ENCODE measurements at places on chromosomes 5 and 9.

- no peak for DNase-seq
- no peak overlapping the region for H3K4me3 ChIP-seq
- peaks cover 51% of the 10 kb centered on the region for H3K4me1 ChIP-seq
- H3K36me3 ChIP-seq, result peaks cover 5% of the 10 kb centered on the region
Observed at GRCh38 chr5:138444774-138445546, 6.1 kb downstream of the REEP2 start.

DNA sequence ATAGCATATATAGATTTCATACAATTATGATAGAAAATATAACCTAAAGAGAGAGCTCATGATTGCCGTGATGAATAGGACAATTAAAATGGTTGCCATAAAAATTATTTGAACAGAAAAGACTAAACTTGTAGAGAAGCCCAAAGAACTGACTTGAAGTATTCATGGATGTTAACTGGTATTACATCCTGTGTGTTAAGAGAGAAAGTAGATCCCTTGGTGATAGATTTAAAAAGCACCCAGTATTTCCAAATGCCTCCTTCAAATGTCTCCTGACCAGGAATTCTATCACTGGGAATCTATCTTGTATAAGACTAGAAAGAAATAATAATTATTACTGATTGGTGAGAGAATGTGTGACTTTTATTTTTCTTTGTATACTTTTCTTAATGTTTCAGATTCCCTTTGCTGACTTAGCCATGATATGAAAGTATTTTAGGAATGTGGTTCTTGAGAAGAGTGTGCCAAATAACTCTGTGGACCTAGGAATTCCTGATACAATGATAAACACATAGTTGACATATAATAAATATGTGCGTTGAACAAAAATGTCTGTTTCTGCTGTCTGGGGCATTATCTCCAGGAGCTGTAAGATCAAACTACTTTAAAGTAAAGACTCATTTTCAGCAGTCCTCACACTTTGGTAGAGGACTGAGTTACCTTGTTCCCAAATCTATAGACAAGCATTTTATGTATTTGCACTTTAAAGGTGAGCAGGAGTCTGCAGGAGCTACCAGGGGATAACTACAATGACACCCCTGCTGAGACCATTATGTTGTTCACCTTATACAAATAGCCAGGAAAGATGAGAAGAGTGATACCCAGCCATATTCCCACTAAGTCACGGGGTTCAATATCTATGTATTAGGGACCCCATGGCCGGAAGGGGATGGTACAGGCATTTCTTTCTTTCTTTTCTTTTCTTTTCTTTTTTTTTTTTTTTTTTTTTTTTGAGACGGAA is 211.1 kb upstream of the TLE4 start:
- no peak for DNase-seq
- H3K4me1 ChIP-seq, result peaks cover 14% of the 10 kb centered on the region
- peaks cover 3% of the 10 kb centered on the region for H3K27me3 ChIP-seq
- no peaks in the 10 kb centered on the region for H3K36me3 ChIP-seq
- no peak overlapping the region for H3K27ac ChIP-seq

- H3K36me3 ChIP-seq, result no peaks in the 10 kb centered on the region
- H3K27me3 ChIP-seq, result no peaks in the 10 kb centered on the region
Observed at GRCh38 chr5:15254607-15255006, 245.4 kb upstream of the FBXL7 start.

GRCh38 chr5:19301271-19301670 is 686.7 kb downstream of the CDH18 start:
- no peak overlapping the region for H3K4me3 ChIP-seq
- H3K27ac ChIP-seq, result no peak overlapping the region
- no peak for DNase-seq
- no peaks in the 10 kb centered on the region for H3K4me1 ChIP-seq
- no peaks in the 10 kb centered on the region for H3K36me3 ChIP-seq

- H3K27ac ChIP-seq, result no peak overlapping the region
- no peaks in the 10 kb centered on the region for H3K36me3 ChIP-seq
- peaks cover 37% of the 10 kb centered on the region for H3K4me1 ChIP-seq
- DNase-seq, result no peak
- H3K27me3 ChIP-seq, result no peaks in the 10 kb centered on the region
Observed at GRCh38 chr5:107504424-107504823, 166.3 kb downstream of the EFNA5 start.

DNA sequence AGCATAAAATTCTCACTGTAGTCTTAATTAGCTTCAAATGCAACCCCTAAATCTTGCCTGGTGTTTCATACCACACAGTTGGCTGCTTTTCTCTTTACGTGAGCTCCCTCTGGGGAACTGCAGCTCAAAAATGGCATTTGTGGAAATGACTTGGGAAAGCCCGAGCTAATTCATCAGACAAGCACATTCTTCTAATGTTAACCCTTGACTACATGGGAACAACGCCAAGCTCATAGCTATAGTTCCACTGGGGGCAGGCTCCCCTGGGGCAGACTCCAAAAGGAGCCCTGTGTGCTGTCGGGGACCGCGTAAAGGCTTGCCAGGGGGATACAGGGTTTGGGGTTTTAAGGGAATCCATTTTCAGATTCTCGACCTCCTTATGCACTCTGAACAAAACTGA is 301.4 kb upstream of the DAP start:
- no peaks in the 10 kb centered on the region for H3K4me1 ChIP-seq
- H3K27ac ChIP-seq, result no peak overlapping the region
- no peaks in the 10 kb centered on the region for H3K36me3 ChIP-seq
- no peak for DNase-seq
- H3K4me3 ChIP-seq, result no peak overlapping the region
- H3K27me3 ChIP-seq, result no peaks in the 10 kb centered on the region

GRCh38 chr9:117596678-117597077 is 107.5 kb upstream of the TLR4 start:
- DNase-seq, result no peak
- no peak overlapping the region for H3K4me3 ChIP-seq
- H3K36me3 ChIP-seq, result peaks cover 6% of the 10 kb centered on the region
- peaks cover 30% of the 10 kb centered on the region for H3K4me1 ChIP-seq
- peaks cover 11% of the 10 kb centered on the region for H3K27me3 ChIP-seq

DNA sequence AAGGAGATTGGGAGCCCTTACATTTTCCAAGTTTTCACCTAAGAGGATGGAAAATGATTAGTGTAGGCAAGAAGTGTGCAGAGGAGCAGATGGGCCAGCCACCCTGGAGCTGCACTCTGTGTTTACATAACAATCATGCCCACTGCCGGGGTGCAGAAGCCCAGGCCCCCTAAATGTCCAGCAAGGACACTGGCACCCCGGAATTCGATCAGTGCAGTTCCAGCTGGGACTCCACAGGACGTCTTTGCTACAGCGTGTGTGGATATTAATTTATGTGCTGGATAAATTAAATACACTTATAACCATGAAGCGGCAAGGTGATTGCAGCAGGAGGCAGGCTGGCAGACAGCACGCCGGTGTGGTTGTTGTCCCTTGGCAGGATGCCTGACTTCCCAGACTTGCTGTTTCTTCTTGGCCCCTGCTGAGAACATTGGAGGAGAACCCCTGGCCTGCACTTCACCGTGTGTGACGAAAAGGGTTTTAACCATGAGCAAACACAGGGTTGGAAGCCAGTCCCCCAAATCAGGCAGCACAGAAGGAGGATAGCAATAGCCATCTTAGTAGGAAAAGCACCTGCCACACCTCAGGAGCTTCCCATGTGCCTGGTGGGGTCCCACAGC is 73.7 kb downstream of the GADD45G start:
- DNase-seq, result no peak
- H3K36me3 ChIP-seq, result no peaks in the 10 kb centered on the region
- peaks cover 59% of the 10 kb centered on the region for H3K4me1 ChIP-seq
- H3K4me3 ChIP-seq, result peak overlapping the region; percentile 13
- H3K27ac ChIP-seq, result no peak overlapping the region

Measured in nephron progenitor cell (in vitro differentiated cells).